ENCODE measurements at places on chromosomes 12 and 14.

GRCh38 chr12:104686196-104686595 lies 229.4 kb downstream of the CHST11 start:
- no peak for DNase-seq

DNA sequence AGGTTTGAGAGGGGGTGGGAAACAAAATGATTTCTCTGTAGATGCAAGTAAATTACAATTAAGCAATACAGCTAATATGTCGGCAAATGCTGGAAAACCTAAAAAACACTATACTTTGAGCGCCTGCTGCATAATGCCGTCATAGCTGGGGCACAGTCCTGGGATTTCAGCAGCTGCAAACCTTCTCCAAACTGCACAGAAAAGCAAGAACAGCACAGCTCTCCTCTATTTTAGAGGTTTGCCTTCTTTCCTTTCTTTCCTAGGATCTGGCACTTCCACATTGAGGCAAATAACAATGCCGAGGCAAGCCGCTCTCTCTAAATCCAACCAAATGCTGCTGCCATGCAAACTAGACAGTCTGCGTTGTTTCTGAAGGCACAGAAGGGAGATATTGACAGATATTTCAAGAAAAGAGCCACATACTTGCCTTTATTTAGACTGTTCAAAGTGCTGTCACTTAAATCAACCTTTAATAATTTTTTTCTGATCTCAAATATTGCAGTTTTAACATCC lies 287.1 kb upstream of the G2E3 start:
- no peak for DNase-seq

DNA sequence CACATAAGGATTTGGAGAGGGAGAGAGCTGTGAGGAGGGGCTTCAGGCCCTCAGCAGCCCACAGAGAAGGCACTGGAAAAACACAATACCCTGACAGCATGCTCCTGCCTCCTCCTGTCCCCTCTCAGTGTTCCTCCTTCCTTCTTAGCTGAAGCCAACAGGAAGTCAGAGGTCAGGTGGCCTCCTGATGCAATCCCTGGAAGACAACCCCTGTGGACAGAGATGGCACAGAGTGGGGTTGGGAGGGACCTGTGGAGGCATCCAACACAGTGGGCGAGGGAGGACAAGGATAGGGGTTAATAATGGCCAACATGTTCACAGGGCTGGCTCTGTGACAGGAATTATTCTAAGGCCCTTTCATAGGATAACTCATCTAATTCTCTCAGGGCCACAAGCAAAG lies 15.4 kb upstream of the IFI27L2 start:
- DNase-seq = no peak

- peak; percentile 28 for DNase-seq
Observed at GRCh38 chr12:4037747-4038312, 164.6 kb upstream of the PARP11 start.

GRCh38 chr14:104583424-104584306 lies 4.1 kb downstream of the C14orf180 start:
- no peak for DNase-seq

DNA sequence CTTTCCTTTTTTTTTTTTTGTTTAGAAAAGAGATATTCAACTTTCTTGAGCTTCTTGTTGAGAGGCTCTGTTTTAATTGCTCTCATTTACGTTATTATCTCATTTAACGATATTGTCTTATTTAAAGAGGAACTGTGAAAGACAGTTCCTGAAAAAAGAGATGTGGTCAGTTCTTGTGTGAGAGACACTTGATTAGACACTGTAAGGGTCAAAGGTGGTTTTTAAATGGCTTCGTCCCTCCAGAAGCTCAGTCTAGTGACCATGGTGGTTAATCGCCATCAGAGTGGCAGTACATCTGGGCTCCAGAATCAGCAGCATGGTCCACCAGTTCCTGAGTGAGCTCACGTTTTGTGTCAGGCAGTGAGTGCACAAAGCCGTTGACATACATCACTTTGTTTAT lies 57.9 kb upstream of the KCNA5 start:
- no peak for DNase-seq

DNA sequence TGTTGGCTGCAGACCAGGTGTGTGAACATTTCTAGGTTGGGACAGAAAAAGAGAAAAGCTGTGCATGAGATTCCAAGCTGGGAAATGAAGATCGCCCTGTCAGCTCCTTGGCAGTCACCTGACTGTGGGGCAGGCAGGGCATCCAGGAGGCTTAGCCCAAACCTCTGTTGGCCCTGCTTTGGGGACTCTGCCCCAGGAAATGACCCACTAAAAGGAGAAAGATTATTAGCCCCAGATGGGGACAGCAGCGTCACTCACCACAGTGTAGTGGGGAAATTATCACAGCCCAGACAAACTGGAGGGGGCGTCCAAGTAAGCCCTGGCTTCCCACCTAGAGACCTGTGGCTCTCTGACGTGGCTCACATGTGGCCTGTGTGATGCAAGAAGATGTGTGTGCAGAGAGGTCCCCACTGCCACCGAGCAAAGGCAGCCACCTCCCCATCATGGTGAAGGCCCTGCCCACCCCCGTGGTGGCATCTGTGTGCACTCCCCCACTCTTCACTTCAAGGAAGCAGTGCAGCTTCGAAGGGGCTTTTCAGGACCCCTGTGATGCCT lies 39.1 kb downstream of the DIO3 start:
- no peak for DNase-seq

GRCh38 chr12:120157678-120158077 lies 36.8 kb downstream of the GCN1 start:
- DNase-seq = no peak

GRCh38 chr12:75774261-75775052 lies 257.1 kb downstream of the PHLDA1 start:
- DNase-seq = no peak

- no peak for DNase-seq
Observed at GRCh38 chr14:95242870-95243269, 76.8 kb downstream of the CLMN start.

GRCh38 chr14:69789118-69789640 lies 7.9 kb downstream of the SLC10A1 start:
- DNase-seq = peak; percentile 71

- DNase-seq = no peak
Observed at GRCh38 chr14:73834261-73834625, 17.4 kb upstream of the PTGR2 start.
